Stimulated activated CD8-positive, alpha-beta memory T cell treated with anti-CD3 and anti-CD28 coated beads, Interleukin-15, amount 100 ng/mL, for 1 hour (primary cell): ENCODE measurements at places on chromosomes 2 and 18.

GRCh38 chr2:96304606-96305005 lies 740 bp downstream of the SNRNP200 start:
- no peak for DNase-seq

GRCh38 chr2:221629468-221629867 lies 57.4 kb upstream of the EPHA4 start:
- no peak for DNase-seq

GRCh38 chr2:38709567-38710194 lies 41.5 kb downstream of the SRSF7 start:
- no peak for DNase-seq

DNA sequence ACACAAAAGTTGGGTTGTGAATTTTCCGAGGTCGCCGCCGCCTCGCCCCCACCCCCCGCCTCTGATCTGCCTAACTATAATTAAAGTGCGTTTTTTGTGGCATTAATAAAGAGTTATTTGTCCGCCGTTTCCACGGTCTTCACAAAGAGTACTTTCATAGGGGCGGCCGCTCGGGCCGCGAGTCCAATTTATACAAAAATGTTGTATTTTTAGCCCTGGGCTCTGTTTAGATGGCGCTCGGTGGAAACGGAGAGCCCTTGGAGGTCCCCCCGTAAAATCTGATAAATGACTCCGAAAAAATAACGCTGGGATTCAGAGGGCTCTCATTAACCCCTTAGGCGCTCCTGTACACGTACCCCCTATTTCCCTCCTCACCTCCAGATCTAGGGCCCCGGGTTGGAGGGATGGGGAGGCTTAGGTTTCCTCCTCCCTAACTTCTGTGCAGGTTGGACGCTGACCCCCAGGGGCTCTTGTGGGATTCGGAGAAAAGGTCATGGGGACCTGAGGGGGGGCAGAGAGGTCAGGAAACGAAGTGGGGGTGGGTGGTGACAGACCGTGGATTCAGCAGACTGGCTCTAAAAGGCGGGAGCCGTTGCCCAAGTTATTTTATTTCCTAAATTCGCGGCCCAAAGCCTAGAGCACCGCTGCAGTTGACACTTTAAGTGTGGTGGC lies 1.9 kb downstream of the CYP26B1 start:
- DNase-seq: no peak

- DNase-seq: no peak
These were observed 705.4 kb upstream of the RAB6C start for GRCh38 chr2:129274038-129274415.

GRCh38 chr2:241066893-241067341 lies 35.2 kb downstream of the MTERF4 start:
- DNase-seq: no peak

GRCh38 chr18:11178951-11179549 lies 29.7 kb upstream of the PIEZO2 start:
- DNase-seq: no peak

- no peak for DNase-seq
These were observed 26.6 kb upstream of the COLEC12 start for GRCh38 chr18:527146-527545.

DNA sequence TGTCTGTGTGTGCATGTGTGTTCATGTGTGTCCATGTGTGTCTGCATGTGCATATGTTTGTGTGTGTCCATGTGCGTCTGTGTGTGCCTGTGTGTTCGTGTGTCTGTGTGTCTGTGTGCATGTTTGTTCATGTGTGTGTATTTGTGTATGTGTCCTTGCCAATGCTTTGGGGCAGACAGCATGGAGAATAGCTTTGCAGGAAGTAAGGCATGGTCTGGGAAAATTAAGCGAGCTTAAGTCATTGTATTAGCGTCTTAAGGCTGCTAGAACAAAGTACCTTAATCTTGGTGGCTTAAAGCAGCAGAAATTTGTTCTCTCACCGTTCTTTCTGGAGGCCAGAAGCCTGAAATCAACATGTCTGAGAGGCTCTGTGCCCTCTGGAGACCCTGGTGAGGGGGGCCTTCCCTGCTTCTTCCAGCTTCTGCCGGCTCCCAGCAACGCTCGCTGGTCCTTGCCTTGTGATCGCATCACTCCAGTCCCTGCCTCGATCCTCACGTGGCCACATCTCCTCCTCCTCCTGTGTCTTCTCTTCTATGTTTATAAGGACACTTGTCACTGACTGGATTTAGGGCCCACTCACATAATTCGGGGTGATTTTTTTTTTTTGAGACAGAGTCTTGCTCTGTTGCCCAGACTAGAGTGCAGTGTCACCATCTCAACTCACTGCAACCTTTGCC lies 3.8 kb downstream of the NEU2 start:
- no peak for DNase-seq

DNA sequence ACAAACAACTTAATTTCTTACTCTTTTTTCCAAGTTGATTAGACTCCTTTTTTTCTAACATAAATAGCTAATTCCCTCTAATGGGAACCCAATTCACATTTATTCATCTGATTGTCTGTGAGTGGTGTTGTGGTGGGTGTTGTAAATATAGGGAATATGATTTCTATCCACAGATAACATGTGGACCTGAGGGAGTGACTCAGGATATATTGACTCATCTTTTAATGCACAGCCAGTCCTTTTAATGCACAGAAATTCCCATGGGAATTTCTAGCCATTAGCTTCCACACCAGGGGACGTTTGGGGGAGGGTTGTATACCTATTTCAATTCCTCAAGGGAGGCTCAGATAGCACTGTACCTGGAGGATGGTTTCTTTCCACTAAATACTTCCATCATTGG lies 1339.6 kb upstream of the LRRTM1 start:
- DNase-seq: no peak

DNA sequence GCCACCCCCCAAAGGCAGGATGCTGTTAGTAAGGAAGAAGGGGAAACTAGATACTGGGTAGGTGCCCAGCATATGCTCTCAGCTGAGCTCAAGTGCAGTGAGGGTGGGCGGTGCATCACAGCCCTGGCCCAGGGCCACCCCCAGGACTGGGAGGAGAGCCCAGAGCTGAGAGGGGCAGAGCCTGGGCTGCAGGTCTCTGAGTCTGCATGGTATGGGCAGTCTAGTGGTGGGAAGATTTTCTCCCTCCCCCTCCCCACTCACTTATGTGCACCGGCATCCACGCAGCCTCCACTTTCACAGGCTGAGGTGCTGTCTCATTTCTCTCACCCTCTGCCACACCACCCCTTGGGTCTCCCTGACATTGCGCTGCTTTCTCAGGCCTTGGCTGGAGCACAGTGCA lies 48.5 kb upstream of the CAB39 start:
- DNase-seq: no peak

GRCh38 chr18:23870676-23871380 lies 143.7 kb upstream of the TTC39C start:
- no peak for DNase-seq

- no peak for DNase-seq
These were observed 6.8 kb upstream of the NEU2 start for GRCh38 chr2:233025706-233026105.

GRCh38 chr18:31247574-31248199 lies 70.3 kb upstream of the DSG1 start:
- DNase-seq: no peak

DNA sequence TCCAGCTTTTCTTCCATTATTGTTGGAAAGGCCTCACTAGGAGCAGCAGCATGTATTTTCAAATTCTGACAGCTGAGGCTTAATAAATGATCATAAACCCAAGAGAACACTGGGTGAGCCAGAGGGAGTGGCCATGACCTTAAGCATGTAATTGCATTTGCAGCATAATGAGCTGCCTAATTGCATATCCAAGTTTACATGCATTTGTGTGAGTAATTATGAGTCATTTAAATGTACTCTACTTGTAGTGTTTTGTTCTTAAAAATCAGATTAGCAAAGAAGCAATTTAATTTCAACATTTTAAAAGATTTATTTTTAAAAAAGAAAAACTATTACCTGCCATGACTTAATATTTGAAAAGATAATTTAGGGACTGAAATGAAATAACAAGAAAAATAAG lies 74.8 kb downstream of the NOL10 start:
- DNase-seq: no peak

- DNase-seq: no peak
These were observed 144.2 kb upstream of the PARD3B start for GRCh38 chr2:204401114-204401513.

- no peak for DNase-seq
These were observed 61.2 kb downstream of the ACYP2 start for GRCh38 chr2:54176577-54176976.

DNA sequence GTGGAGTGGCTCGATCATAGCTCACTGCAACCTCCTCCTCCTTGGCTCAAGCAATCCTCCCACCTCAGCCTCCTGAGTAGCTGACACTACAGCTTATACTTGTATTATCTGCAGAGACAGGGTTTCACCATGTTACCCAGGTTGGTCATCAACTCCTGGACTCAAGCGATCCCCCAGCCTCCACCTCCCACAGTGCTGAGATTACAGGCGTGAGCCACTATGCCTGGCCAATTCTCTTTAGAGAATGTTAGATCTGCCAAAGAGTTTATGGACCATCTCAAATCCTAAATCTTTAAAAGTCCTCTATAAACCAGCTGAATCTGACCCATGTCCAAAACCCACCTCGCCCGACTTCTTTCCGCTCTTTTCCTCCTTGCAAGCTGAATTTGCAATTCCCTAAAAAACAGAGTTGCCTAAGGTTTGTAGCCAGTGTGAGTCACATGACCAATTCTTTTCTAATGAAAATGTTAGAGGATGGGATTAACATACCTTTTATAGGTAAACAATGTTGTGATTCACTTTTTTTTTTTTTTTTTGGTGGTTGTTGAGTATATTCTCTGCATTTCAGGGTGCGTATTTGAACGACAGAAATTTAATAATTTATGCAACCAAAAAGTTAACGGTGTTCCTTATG lies 2.4 kb upstream of the PMAIP1 start:
- DNase-seq: no peak

DNA sequence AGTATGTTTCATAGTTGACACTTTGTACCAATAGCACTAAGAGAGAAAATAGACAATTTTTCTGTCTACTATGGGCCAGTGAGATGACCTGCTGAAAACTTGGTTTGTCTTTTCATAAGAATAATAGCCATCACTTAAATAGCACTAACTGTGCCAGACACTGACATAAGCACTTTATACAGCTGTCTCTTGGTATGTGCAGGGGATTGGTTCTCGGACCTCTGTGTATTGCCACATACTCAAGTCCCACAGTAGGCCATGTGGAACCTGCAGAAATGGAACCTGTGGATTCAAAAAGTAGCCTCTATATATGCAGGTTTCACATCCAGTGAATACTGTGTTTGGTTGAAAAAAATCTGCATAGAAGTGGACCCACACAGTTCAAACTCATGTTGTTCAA lies 126.7 kb downstream of the XRCC5 start:
- DNase-seq: no peak

DNA sequence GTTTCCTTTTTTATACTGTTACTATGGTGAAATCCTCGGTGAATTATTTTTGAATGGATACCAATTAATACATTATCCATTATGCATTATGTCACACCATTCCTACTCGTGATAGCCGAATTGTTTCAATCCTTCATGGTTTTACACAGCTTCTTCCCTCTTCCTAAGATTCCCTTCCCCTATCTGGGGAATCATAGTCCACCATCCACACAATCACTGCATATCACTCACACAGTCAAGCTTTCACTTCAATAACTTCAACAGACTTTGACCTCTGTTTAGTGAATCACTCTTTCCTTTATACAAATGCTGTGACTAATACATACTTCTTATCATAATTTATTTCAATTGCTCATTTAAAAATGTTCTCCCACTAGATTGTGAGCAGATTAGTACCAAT lies 1108.1 kb upstream of the LRRTM1 start:
- no peak for DNase-seq

DNA sequence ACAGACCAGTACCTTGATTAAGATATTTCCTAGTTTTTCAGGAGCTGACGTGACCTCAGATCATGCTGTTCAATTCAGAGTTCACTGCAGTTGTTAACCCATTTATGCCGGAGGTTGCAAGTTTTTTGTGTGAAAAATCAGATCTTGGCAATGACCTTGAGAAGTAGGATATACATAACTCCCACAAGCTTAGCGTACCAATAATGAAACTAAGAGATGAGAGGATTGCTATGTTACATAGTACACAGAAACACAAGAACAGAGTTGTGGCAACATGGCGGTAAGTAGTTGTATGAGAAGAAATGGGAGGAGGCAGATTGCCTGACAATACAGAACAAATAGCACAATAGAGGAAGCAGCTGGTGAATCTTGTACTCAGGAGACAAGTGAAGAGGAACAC lies 39.1 kb downstream of the PPIG start:
- no peak for DNase-seq

- DNase-seq: no peak
These were observed 165.4 kb upstream of the ZFP36L2 start for GRCh38 chr2:43391878-43392215.
